Epithelial cell of esophagus (primary cell): ENCODE measurements at places on chromosomes 4 and X.

GRCh38 chrX:150873616-150874015, 24.9 kb downstream of the CD99L2 start:
- DNase-seq = peak; percentile 70

DNA sequence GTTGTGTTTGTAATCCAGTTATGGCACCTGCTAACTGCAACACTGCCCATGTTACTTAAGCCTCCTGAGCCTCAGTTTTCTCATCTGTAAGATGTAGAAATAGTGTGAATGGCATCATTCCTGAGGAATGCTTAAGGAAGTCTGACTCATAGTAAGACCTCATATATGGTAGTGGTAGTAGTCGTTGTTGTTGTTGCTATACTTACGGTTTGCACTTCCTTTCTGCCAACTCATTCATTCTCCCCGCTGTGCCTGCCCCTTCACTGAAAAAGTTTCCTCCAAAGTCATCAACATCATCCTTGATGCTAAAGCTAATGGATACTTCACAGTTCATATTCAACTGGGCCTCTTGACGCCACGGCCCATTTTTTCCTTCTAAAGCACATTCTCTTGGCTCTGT, 54.2 kb upstream of the SPANXN3 start:
- DNase-seq = no peak

- DNase-seq = peak; percentile 66
These were observed 46.5 kb upstream of the RAB9B start for GRCh38 chrX:103878466-103879122.

DNA sequence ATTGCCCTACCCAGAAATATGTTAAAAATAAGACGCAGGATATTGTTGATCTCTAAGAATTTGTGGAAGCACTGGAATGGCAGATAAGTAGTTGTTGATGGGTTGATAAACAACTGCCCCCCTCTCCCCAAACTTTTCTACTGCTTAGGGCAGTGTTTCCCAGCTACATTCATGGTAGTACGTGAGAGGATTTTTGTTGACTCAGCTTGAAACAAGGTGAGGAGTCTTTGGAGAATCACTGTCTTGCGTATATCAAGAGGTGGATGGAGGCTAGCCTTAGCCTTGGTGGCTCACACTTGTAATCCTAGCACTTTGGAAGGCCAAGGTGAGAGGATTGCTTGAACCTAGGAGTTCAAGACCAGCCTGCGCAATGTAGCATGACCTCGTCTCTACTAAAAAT, 5.7 kb downstream of the ENOPH1 start:
- no peak for DNase-seq

DNA sequence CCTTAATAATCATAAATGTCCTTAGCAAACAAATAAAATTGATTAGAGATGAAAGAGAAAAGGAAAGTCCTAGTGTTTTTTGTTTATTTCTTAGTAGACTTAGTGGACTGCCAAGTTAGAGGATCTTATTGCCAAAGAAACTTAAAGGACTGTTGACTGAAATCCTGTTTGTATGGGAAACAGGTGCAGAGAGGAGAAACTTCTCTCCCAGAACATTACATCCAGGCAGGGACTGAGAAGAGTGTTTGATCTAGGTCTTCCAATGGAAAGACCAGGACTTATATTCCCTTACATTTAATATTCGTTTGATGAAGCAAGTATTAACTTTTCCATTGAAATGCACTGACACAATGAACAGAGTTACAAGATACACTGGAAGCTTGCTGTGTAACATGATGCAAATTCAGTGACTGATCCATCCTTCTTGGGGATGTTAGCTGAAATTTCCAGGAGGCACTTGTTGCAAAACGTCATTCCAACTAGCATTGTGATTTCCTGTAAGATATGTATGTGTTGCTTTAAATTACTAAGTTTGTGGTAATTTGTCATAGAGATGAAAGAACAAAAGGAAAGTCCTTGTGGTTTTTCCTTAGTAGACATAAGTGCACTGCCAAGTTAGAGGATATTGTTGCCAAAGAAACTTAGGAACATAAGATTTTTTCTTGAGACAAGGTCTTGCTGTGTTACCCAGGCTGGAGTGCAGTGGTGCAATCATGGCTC, 505.6 kb downstream of the STIM2 start:
- peak; percentile 34 for DNase-seq

DNA sequence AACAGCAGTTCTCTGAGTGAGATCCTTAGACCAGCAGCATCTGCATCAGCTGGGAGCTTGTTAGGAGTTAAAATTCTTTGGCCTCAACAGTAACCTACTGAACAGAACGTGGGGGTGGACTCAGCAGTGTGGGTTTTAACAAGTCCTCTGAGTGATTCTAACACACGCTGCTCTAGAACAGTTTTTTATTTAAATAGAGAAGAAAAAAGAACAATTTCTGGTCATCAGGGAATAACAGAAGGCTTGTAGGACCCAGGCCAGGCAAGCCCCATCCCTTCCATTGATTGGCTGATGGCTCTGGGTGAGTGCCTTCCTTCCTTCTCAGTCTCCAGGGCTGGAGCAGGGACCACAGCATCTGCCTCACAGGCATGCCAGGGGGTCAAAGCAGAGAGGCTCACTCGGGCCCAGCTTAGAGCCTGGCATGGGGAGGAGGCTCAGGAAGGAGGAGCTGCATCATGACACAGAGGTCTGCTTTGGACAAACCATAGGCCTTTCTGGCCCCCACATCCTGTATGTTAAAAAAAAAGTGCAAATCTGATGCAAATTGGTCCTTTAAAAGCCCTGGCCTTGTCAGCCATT, 56.7 kb downstream of the JAKMIP1 start:
- no peak for DNase-seq

GRCh38 chrX:3449287-3449686, 102.8 kb upstream of the MXRA5 start:
- DNase-seq = peak; percentile 1

GRCh38 chrX:119467433-119467832, 811 bp upstream of the SLC25A5 start:
- no peak for DNase-seq

GRCh38 chrX:15151267-15152186, 118.4 kb downstream of the ASB9 start:
- peak; percentile 24 for DNase-seq

- peak; percentile 50 for DNase-seq
These were observed 102.5 kb downstream of the LARP7 start for GRCh38 chr4:112739442-112739841.

GRCh38 chr4:849478-850175, 23.7 kb upstream of the CPLX1 start:
- no peak for DNase-seq

GRCh38 chr4:26792639-26793038, 68.0 kb upstream of the STIM2 start:
- DNase-seq = no peak

- DNase-seq = no peak
These were observed 94.3 kb downstream of the CPE start for GRCh38 chr4:165472943-165473676.

- DNase-seq = no peak
These were observed 119.9 kb downstream of the EGF start for GRCh38 chr4:110032603-110033002.

DNA sequence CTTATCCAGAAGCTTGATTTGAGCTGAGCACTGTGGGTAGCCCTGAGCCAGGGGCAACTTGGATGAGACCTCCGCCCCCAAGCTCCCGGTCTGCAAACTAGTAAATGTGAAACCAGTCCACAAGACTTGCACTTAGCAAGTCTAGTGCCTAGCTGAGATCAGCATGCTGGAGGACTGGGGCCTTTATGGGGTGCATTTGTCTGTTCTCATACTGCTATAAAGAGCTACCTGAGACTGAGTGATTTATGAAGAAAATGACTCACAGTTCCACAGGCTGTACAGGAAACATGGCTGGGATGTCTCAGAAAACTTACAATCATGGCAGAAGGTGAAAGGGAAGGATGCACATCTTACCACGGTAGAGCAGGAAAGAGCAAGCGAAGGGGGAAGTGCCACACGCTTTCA, 42.1 kb upstream of the HOPX start:
- DNase-seq = peak; percentile 66

GRCh38 chr4:92307866-92308265, 4.1 kb downstream of the GRID2 start:
- no peak for DNase-seq

DNA sequence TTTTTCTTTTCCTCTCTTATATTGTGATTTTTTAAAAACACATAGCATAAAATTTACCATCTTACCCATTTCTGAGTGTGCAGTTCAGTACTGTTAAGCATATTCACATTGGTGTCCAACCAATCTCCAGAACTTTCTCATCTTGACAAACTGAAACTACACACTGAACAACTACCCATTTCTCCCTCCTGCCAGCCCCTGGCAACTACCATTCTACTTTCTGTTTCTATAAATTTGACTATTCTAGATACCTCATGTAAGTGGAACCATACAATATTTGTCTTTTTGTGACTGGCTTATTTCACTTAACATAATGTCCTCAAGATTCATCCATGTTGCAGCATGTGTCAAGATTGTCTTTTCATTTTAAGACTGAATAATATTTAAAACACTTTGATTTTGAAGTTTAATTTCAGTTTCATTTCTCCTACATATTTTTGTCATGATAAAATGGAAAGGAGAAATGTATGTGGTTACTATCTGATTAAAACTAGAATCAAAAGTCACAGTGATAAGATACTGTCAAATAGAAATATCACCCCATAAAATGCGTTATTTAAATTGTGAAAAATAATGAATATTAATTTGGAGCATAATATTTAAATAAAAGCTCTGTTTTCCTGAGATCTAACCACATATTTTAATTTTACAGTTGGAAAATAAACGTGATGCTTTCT, 122.8 kb downstream of the DIPK2B start:
- DNase-seq = no peak
